ENCODE measurements at places on chromosomes 7 and 10.

DNA sequence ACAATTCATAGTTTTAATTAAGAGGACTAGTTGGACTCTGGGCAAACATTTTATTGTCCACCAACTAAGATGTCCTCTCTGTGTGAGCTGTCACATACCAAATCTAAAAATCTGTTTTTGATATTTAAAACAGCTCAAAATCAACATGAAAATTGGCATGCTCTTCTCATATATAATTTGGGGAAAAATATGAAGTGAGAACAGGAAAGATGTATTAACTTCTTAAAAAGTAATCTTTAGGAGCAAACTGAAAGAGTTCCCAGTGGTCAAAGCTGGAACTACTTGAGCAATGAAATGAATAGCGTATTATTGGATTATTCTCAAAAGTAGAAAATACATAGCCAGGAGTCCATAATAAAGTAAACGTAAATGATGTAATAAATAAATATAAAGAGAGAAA lies 147.2 kb downstream of the DYNC1I1 start:
- DNase-seq, result no peak

GRCh38 chr10:93254180-93254853 lies 180.6 kb downstream of the CYP26A1 start:
- no peak for DNase-seq

GRCh38 chr7:3730276-3730675 lies 429.2 kb downstream of the SDK1 start:
- DNase-seq, result no peak

DNA sequence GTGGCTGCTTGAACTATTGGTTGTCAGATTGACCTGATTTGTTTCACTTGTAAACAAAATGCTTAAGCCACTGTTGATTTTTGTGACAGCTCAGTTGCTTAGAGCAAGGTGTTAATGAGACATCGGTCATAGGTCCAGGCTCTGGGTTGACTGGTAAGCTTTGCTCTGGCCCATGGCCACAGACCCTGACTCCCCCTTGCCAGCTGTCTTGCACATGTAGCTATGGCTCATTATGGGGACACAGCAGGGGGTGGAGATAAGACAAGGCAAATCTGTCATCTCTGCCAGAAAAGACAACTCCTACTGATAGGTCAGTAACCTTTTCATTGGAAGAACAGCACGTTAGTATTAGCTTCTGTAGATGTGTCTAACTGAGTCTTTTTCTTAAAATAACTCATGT lies 95.3 kb downstream of the KAT6B start:
- DNase-seq, result no peak

DNA sequence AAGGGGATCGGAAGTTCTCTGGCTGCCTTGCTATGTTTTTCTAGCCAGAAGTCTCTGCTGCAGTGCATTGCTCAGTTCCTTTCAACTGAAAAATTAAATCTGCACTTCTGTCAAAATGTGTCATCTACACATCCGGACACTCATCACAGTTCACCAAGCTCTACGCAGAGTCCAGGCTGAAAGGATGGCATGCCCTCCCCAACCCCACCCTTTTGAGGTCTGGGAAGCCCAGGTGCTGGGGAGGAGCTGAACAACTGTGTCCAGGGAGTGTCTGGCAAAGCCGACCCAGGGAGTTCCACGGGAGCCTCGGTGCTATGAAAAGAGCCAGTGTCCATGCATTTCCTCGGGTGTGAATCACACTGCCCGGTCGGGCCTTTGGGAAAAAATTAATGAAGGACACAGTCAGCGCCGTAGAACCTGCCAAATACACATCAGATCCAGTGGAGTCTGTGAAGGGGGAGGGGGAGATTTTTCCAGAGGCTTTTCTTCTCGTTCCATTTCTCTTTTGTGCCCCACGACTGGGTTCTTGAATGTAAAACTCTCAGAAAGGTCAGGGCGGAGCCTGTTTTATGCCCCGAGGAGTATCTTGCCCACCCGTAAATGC lies 757 bp upstream of the PALS2 start:
- DNase-seq, result peak; percentile 46

DNA sequence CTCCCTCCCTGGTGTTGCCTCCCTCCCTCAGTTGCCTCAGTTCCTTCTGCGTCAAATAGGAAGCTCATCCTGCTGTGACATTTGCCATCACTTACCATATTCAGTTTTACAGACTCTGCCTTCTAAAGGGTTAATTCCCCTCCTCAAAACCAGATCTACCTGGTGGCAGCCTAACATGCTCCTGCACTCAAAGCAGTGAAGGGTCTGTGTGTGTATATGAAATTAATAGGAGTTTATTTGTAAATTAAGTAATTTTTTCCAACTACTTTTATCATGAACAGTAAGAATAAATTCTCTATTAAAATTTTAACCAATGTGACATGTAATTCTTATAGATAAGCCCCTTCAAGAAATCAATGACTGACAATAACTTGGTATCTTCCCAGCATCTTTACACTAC lies 158.6 kb upstream of the INSYN2A start:
- DNase-seq, result no peak

- DNase-seq, result no peak
These were observed 138.3 kb downstream of the DOCK4 start for GRCh38 chr7:112067632-112068540.

GRCh38 chr7:127485482-127485881 lies 93.0 kb upstream of the ZNF800 start:
- no peak for DNase-seq
